Nasal cavity respiratory epithelium epithelial cell of viscerocranial mucosa (primary cell): ENCODE measurements at places on chromosomes 2 and 18. TPM values are rescaled to one million over a fixed set of nuclear protein-coding genes. Genes with fewer than 3 reads are reported as not detected.

CD8B2 gene
- total RNA-seq = not detected in 2 replicates

SLC4A5 gene
- under 0.01 and 0.21 TPM in 2 replicates for total RNA-seq

LYG1 gene
- total RNA-seq = 0.68 and 0.78 TPM in 2 replicates

ANXA4 gene
- 48.9 and 83.1 TPM in 2 replicates for total RNA-seq

CCDC85A gene
- total RNA-seq = 0.07 TPM in 1 of 2 replicates, not detected in the other

SEPTIN10 gene
- total RNA-seq = 76.2 and 94.4 TPM in 2 replicates

PAPOLG gene
- total RNA-seq = 12.6 and 16.9 TPM in 2 replicates

SIGLEC15 gene
- total RNA-seq = 0.07 TPM in 1 of 2 replicates, not detected in the other

SLC14A1 gene
- total RNA-seq = not detected in 2 replicates

GDF7 gene
- total RNA-seq = under 0.01 TPM in 2 replicates
